NCI-H774 (cell line): ENCODE measurements at places on chromosomes 6 and 20.

DNA sequence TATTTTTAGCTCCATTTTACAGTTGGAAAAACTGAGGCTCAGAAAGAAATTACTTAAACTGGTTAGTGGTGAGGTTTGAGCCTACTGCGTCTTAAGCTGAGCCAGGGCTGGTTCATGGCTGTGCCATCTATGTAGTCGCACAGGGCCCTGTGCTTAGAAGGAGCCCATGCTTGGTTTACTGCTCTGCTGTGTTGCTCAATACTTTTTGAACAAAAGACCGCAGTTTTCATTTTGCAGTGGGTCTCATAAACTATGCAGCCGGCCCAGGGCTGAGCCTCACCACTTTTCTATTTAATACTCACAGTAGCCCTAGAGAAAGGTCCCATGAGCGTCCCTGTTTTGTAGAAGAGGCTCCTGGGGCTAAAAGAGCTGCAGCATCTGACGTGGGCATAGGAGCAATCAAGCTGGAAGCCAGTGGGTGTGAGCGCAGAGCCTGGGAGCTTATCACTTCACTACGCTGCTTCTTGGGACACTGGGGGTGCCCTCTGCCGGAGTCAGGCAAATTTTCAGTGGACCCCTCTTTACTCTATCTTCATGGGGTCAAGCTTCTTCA, 501 bp downstream of the SIRPB2 start:
- DNase-seq: no peak

- no peak for DNase-seq
Measured at GRCh38 chr6:53066077-53066417, 843 bp downstream of the FBXO9 start.

DNA sequence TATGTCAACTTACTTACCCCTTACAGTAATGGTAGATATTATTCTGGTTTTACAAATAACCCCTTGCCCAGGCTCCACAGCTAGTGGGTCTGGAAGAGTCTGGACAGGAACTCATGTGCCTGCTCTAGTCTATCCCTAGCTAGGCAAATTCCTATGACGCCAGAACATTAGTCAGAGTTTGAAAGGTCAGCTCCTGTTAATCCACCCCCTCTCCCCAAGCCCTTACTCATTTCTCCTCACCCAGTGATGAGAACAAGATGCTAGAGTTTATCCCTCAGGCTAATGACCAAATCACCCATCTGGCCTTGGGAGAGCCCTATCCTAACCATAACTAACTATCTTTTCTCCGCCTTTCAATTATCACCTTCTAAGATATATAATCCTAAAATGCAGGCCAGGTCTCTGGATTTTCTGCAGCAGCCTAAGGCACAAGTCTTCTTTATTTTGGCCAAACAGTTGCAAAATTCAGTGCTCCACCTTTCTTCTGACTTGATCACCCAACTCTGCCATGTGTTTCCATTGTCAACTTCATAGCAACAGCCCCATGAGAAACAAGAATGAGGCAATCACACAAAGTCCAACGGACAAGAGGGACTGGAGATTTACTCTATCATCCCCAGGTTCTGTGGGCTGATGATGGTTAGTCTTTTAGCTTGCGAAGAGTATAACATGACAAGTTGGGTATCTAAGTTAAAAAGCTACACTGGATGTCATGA, 113.3 kb downstream of the TASP1 start:
- DNase-seq: no peak

DNA sequence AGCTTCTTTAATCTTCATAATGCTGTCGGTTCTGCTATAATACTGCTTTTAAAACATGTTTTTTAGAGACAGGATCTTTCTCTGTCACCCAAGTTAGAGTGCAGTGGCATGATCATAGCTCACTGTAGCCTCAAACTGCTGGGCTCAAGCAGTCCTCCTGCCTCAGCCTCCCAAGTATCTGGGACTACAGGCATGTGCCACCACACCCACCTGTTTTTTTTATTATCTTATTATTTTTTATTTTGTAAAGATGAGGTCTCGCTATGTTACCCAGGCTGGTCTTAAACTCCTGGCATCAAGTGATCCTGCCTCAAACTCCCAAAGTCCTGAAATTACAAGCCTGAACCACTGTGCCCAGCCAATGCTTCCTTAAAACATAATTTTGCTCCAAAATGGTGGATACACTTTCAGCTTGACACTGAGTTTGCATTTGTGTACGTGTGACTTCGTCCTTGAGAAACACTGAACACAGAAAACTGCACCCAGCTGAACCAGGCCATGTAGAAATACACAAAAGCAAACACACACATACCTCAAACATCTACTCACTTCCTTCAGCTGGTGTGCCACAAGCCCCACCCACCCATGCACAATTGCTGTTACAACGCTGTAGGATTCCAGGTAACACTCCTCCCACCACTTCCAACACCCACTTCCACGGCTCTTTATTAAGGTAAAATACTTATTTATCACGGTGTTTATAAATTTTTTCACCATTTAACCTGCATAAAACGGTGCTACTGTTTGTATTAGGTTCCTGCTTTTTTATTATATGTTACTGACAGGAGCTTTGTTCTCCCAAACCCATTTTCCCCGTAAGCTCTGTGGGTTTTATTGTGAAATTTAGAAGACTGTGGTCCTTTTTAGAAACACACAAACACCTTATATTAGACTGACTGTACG, 109.1 kb downstream of the TSHZ2 start:
- peak; percentile 72 for DNase-seq

DNA sequence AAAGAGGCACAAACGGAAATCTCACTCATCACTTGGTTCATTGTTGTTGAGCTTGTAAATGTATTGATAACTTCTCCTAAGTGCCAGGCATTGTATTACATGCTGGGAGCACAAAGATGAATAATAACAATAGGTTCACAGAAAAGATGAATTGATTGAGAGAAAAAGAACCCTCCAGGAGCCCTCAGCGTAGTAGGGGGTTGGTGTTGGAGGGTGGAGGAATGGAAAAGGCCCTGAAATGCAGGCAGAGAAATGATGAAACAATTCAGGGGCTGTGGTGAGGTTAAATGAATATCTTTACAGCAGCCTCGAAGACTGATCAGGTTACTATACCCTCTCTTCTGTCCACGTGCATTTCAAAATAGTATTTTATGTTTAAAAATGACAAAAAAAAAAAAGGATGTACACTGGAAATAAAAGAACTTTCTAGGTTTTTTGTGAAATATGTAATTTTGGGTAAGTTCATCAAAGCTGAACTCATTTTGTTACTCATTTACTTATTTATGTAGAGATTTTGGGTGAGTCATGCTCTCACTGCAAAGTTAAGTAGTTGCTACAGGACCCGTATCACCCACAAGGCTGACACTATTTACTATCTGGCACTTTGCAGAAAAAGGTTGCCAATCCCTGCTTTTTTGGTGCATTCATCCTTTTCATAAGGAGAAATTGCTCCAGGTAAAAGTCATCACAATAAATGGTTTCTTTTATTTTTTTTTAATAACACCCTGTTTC, 277.3 kb downstream of the ZNF217 start:
- no peak for DNase-seq

DNA sequence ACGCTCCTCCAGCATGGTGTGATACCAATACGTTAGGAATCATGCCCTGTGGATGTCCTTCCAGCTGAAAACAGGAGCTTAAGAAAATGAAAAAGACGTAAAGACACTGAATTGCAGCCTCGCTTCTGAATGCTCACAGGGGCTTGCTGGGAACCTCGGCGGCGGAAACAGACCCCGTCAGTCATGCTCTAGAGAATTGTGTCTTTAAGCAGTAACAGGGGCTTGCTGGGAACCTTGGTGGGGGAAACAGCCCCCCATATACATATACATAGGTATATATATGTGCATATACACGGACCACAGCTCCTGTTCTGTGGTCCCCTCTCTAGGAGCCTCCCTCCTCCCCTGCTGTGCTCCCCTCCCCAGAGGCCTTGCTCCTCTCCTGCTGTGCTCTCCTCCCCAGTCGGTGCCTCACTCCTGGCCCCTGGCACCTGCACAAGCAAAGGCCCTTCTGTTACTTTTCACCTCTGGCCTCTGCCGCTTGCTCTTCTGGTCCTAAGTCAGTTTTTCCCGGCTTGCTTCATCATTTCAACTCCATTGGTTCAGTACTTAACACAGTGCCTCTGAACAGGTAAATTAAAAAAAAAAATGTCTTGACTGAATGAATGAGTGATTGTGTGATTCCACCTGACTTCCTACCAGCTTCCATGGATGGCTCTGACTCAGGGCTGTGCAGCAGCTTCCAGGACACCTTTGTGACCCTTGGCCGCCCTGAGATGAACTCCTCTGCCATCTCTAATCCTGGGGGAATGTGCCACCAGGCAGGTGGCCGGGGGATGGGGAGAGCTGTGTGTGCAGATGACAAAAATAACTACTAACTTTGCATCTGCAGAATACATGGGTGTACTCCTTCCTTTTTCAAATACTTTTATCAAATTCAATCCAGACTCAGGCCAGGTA, 246.1 kb downstream of the SMOC2 start:
- DNase-seq: no peak
